Cerebellar nuclear complex (tissue), 1 donor: ENCODE measurements at places on chromosomes 13 and 19.

GRCh38 chr19:55082020-55082851, 6.6 kb downstream of the EPS8L1 start:
- no peak for DNase-seq

GRCh38 chr19:771332-771785, 20.4 kb downstream of the MISP start:
- DNase-seq = no peak

DNA sequence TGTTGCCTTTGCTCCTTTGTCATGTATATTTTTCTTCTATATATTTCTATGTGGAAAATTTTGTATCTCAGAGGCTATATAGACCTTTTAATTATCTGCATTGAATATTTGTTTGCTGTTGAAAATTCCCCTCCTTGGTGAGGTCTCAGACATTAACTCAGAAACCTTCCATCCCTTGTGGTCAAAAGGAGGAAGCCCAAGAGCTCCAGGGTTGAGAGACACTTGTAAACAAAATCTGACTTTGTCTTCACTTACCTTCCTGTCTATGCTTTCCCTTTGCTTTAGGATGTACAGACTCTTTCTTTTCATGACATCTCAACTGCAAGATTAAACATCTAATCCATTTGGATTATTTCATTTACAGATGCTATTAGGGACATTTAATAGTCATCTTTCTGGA, 157.5 kb downstream of the PCDH20 start:
- DNase-seq = no peak

DNA sequence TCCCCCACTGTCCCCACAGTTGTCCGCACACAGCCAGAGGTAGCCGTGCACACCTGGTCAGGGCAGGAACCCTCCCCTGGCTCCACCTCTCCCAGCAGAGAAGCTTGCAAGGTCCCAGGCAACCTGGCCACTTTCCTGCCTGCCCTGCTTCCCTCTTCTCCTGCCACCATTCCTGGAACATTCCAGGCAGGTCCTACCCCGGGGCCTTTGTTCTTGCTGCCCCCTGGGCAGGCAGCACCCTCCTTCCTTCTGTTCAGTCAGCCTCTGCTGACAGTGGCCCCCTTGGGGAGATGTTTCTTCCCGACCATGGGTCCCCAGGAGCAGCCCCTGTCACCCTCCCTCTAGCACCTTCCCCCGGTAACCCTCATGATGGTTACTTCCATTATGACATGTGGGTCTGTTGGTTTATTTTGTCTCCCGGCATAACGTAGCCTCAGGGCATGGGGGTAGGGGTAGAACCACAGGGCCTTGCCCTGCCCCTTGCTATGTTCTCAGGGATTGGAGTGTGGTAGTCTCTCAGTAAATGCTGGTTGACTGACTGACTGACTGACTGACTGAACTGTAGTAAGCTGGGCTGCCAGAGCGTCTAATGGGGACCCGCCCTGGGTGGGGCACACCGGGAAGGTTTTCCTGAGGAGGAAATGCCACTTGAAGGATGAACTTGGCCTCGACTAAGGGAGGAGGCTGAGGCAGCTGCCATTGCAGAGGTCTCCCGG, 10.8 kb downstream of the PAK4 start:
- no peak for DNase-seq

DNA sequence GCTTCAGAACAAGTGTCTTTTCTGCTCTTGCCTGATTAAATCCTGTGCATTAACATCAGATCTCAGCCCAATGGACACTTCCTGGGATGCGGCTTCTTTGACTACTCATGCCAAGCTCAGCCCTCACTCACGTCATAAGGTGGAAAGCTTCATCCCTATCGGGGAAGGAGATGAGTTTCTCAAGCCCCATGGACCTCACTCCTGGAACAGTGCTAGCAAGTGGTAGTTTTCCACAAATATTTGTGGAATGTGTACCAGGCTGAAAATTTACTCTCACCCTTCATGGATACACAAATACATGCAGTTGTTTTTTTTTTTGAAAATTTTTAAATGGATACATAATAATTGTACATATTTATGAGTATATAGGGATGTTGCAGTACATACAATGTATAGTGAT, 34.6 kb upstream of the FARP1 start:
- DNase-seq = no peak

DNA sequence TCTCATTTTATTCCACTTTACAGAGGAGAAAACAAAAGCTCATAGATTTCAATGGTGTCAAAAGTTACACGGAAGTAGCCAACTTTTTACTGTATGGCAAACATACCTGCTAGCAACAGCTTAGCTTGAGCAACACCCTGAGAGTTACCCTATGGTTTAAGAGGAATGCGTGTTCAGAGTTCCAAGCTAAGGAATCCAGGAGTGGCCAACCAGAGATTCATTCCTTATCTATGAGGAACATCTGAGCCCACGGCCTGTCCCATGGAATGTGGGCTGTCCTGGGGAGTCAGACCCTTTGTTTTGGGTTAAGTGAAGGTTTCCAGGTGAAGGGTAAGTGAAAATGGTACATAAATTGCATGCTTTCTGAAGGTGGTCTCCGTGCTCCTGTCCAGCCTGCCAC, 67.5 kb downstream of the STARD13 start:
- no peak for DNase-seq

DNA sequence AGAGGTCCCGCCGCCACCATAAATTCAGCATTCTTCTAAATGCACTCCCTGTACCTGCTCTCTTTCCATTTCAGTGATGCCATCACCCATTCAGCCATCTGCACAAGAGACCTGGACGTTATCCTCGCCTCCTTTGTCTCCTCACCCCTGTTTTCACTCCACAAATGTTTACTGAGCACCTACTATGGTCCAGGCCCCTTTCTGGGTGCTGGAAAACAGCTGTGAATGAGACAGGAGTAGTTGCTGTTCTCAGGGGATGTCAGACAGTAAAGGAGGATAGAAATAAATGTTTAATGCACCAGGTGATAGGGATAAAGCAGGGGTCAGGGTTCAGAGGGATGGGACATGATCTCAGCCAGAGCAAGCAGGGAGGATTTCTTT, 3.3 kb downstream of the AP1M1 start:
- no peak for DNase-seq

- no peak for DNase-seq
Measured at GRCh38 chr13:52141299-52141698, 12.4 kb upstream of the NEK5 start.
